ENCODE measurements at places on chromosomes 11 and 22. TPM values are rescaled to one million over a fixed set of nuclear protein-coding genes. Genes with fewer than 3 reads are reported as not detected.

Gene OR51B2
- total RNA-seq: not detected

Gene SYT12
- not detected for total RNA-seq

Gene CWC15
- 72.5 TPM for total RNA-seq

Gene TRMU
- 98.1 TPM for total RNA-seq

Gene ADM
- total RNA-seq: 43.1 TPM

Gene TMEM184B
- 15.7 TPM for total RNA-seq

Gene OR52A1
- total RNA-seq: not detected
